Suprapubic skin (tissue), 4 donors: ENCODE measurements at places on chromosomes 7 and 10. TPM values are rescaled to one million over a fixed set of nuclear protein-coding genes. Genes with fewer than 3 reads are reported as not detected.

DNA sequence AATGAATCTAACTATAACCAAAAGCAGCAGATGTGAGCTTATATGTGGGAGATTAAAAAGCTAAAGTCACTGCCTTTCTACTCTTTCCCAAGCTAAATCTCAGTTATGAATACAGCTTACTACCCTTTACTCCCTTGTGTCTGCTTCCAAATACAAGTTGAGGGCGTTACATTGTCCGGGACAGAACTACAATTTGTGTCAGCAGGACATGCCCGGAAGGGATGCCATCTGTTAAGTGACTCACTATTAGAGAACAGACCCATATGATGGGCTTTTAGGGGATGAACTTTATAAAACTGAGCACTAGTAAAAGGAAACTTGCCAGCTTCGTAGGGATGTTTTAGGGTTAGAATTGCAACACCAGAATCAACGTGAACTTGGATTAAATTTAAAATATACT, 299.7 kb upstream of the CSTF2T start:
- no peak for DNase-seq

GRCh38 chr10:122199070-122199469, 72.0 kb upstream of the BTBD16 start:
- DNase-seq, result no peak

GRCh38 chr7:65892835-65893234, 20.0 kb downstream of the VKORC1L1 start:
- no peak for DNase-seq

DNA sequence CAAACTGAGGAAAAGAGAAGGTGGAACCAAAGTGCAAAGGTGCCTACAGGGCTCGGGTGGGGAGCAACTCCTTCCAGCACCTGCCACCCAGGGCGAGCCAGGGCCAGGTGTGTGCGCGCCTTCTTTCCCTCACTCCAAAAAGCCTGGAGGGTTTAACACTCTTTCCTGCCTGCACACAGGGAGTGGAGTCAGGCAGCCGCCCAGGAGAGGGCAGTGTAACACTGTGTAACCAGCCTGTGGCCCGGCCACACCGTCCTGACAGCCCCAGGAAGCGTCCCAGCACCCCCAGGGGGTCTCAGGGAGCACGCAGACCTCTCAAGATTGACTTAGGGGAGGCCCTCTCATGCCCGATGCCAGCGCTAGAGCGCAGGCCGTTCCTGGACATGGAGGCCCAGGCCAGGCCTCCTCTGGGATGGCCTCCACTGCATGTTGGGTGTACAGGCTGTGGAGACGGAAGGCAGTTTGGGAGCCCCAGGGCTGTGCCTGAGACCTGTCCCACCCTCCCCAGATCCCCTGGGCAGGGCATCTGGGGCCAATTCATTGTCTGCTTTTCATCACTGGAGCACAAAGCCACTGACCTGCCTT, 13.4 kb downstream of the BRI3 start:
- no peak for DNase-seq

DNA sequence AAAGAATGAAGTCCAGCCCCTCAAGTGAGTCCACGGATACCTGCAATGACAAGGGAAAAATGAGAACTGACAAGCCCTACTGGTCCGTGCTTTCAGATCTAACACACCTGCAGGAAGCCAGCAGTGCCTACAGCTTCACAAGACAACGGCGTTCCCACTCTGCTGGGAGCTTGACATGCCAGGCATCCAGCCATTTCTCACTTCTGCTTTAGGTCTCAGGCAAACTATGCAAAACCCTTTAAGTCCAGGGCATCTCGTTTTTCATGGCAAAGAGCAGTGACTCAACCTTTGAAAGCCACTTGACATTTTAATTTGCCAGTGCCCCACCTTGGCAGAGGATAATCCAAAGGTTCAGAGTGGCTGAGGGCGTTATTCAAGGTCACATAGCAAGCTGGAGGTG, 49.1 kb upstream of the GPAM start:
- DNase-seq, result no peak

DNA sequence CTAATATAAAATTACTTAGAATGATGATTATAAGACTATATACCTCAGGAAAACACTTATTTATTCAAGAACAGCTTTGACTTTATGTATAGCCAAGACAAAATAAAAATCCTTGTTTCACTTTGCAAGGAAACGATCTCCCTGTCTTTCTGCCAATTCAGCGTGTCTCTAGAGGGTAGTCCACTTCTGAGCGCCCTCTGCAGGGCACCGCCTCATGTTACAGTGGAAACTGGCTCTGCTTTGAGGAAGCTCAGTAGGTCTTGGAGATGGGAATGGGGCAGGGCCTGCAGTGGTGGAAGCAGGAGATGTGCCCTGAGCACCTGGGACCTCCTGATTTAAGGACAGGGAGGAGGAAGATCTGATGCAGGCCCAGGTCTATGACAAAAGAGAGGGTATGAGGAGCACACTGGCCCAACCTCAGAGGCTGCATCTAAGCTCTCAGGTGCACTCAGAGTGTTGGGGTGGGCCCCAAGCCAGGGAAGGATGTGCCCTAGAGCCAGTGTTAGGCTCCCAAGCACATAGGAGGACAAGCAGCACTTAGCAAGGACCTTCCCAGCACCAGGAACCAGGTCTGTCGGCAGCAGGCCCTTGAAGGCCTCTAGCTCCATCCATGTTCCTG, 481.0 kb downstream of the TNS3 start:
- no peak for DNase-seq

MRLN gene
- not detected for total RNA-seq

HMX3 gene
- not detected for total RNA-seq

GRCh38 chr10:101141616-101142532, 10.8 kb downstream of the TLX1 start:
- DNase-seq, result no peak

DRGX gene
- total RNA-seq, result not detected

- DNase-seq, result no peak
Measured at GRCh38 chr10:72574636-72575035, 51.2 kb downstream of the MICU1 start.

MKX gene
- total RNA-seq, result 0.53 TPM

ZNF22 gene
- 8.6 TPM for total RNA-seq
